ENCODE measurements at places on chromosomes 1 and 21. TPM values are rescaled to one million over a fixed set of nuclear protein-coding genes. Genes with fewer than 3 reads are reported as not detected.

CATSPERE gene
- 1.3 TPM for total RNA-seq

EPHA10 gene
- not detected for total RNA-seq

CFAP74 gene
- not detected for total RNA-seq

KTI12 gene
- 16.0 TPM for total RNA-seq

S100A14 gene
- total RNA-seq: not detected

PITHD1 gene
- total RNA-seq: 22.3 TPM

GJA9 gene
- total RNA-seq: not detected

RAB7B gene
- total RNA-seq: 2.4 TPM

NGF gene
- total RNA-seq: 1.3 TPM

C1orf115 gene
- total RNA-seq: 2.4 TPM

EDN2 gene
- not detected for total RNA-seq

SLAMF9 gene
- total RNA-seq: not detected

All from placental pericyte (primary cell).